Stimulated activated CD4-positive, alpha-beta T cell treated with anti-CD3 and anti-CD28 coated beads, TNF-alpha, amount 100 ng/mL, for 24 hours (primary cell): ENCODE measurements at places on chromosomes 2 and 18.

- DNase-seq, result no peak
Measured at GRCh38 chr18:11842562-11842961, 8.7 kb upstream of the CHMP1B start.

DNA sequence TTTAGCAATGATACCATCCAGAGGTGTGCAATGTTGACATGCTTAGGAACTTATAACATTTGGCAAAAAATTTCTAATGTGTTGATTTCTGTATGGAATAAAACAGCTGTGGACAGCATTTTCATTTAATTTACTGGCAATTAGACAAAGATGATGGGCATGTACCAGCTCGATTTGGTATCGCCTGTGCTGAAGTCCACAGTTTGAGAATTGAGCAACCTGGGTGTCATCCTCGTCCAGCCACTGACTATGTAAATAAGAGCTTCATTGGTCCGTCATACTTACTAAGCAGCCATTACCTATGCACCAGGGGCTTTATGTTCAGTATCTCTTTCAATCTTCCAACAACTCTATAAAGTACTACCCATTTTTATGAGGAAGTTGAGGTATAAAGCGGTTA lies 24.6 kb upstream of the ACAA2 start:
- DNase-seq, result no peak

GRCh38 chr2:103880081-103880834 lies 973.7 kb upstream of the POU3F3 start:
- no peak for DNase-seq

DNA sequence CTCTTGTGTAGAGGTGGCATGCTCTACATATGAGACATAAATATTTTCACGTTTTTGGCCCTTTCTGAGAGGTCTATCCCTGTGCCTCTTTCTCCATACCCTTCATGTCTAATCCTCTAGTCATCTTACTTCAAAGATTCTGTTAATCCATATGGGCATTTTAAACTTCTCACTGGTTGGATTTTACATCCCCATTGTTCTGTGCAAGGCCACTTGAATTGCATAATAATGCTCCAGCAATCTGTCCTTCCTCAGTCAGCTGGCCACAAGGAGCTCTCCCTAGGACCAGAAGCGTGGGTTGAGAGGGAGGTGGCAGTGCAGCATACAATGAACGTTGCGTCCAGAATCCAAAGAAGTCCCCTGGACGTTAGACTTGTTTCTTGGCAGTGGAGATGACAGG lies 58.2 kb downstream of the TDRD15 start:
- no peak for DNase-seq

GRCh38 chr2:176804392-176804791 lies 408.2 kb upstream of the HNRNPA3 start:
- DNase-seq, result no peak
